ENCODE measurements at places on chromosomes 5 and 9.

DNA sequence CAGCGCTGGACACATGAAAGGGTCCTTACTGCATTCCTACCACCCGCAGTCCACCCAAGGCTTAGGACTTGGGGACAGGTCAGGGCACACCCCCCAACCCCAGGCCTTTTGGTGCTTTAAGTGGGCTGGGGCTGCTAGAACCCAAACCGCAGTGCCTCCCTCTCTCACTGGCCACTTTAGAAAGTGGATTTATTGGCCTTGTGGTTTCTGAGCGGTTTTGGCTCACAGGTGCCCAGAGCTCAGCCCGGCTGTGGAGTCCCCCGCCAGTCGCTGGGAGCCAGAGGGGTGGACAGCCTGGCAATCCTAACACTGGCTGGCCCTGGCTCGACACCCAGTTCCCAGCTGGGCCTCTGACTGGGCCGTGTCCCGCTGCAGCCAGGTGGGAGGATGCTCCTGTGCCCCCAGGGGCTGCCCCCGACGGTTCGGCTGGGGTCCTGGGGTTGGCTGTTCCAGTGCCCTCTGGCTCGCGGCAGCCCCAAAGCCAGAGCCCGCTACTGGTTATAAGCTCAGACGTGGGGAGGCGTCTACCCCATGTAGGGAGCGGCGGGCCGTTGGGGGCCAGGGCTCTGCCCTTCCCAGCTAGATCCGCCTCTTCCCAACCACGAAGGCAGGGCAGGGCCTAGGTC, 65.2 kb upstream of the RNU6ATAC start:
- no peak for DNase-seq

DNA sequence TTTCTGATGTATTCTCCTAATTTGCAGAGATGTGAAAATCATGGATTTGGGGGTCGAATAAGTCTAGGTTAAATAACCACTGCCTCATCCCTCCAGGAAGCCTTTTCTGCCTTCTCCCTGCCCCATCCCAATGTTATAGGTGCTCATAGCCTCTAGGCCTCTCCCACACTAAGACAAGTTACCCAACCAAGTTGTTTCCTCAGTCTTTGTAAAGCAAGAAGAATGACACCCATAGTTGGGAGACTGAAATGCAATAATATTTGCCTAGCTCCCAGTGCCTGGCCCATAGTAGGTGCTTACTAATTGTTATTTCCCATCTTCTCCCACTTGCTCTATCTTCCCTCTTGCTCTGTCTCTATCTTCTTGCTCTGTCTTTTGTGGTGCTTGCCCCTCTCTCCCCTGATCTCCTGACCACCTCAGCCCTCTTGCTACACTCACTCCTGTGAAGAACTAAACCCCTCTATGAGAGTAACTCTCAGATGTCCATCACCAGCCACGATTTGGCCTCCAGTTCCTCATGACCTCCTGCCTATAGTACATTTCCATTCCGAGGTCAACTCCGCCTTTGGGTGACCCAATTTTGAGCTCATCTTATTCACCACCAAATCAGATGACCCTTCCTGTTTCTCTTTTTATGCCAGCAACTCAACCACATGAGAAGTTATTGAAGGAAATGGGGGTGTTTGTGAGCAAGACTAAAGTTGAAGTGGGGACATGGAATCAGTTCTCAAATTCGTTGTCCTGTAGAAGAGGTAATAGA, 7.0 kb downstream of the AFAP1L1 start:
- no peak for DNase-seq

GRCh38 chr5:40914835-40915234, 5.5 kb downstream of the C7 start:
- DNase-seq = no peak

DNA sequence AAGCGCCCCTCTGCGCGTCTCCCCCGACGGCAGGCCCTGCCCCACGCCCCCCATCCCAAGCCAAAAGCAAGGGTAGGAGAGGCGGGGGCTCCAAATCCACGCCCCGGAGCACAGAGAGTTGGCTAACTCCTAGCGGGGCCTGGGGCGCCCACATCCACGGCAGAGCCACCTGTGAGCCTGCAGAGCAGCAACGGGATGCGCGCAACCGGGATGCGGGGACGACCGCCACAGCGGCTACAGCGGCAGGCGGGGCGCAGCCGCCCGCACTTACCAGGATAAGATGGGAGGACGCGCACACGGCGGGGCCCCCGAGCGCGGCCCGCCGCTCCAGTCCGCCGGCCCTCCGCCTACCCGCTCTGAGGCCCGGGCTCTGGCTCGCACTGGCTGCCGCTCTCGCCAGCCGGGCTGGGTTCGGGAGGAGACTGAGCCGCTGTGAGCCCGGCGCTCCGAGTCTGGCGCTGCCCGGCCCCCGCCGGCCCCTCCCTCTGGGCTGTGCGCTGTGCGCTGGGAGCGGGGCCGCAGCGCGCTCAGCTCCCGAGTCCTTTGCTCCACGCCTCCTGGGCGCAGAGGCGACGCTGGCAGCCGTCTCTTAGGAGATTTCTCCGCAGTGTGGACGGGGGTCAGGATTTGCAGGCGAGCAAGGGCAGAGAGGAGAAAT, at the start of gene SLC24A2:
Gene SLC24A2, minus strand, starts transcription at position 424 of the 658 bp plus-strand sequence.
- DNase-seq = no peak

GRCh38 chr9:81103597-81104471, 585.5 kb downstream of the TLE1 start:
- no peak for DNase-seq

DNA sequence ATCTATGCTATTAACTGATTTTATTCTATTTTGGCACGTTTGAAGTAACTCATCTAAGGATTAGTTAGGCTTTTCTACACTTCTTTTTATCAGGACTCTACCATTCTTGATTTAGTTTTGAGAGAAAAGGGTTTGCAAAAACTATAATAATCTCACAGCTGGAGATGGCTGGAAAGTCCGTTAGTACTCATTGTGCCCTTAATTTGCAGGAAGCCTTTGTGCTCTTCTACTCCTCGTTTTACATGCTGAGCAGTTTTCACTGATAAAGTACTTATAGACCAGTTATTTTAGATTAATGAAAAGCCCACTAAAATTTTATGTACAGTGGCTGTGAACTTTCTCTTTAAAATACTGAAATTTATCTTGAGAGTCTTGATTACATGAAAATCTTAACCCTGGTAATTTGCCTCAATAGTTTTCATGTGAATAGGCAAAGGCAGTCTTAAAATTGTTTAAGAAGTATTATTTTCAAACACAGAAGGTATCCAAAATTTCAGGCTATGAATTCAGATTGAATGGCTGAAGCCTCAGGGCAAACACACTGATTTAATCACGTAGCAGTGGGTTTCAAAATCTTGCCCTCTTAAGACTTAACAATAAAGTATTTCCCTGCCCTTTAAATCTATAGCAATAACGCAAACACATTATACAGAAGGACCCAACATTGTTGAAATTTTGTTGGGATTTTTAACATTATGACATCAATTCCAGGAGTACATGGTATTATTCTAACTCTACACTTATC, 18.6 kb downstream of the MLLT3 start:
- DNase-seq = no peak

GRCh38 chr5:133977858-133978257, 9.4 kb upstream of the C5orf15 start:
- DNase-seq = no peak

DNA sequence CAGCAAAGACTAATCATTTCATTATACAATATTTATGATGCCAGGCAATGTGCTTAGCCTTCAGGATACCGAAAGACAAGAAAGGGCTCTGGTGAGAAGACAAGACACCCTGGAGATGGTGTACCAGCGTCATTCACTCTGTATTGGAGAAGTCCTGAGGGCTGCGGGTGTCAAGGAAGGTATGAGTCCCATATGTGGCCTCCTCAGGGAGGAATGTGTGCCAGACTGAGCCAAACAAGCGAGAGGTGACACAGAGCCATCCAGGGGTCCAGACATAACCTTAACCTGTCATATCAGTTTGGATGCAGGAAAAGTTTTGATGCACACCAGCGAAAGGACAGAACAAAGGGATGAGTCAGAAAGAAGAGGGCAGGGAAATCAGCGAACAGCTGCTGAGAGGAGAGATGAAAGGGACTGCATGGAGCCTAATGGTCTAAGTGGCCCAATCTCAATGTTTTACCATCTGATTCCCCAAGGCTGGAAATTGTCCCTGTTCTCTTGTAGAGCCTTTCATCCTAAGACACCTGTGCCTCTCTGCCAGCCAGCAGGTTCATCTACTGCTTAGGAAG, 38.9 kb downstream of the ADRA1B start:
- DNase-seq = no peak

DNA sequence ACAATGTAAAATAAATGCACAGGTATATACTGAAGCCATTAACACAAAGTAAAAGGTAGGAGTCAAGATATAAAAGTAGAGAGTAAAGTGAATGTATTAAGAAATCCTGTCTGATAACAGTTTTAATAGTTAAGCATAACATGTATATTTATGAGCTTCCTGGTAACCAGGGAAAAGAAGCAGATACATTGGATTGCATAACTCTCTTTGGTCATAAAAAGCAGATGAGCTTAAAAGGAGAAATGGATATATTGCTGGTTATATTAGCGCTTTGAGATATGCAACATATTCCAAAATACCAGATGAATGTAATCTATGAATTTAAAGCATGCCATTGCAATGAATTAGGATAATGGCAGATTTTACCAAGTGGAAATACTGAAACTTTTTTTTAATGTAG, 6.2 kb upstream of the TNFSF8 start:
- no peak for DNase-seq

- no peak for DNase-seq
Observed at GRCh38 chr9:137280474-137281344, 3.2 kb downstream of the TOR4A start.

DNA sequence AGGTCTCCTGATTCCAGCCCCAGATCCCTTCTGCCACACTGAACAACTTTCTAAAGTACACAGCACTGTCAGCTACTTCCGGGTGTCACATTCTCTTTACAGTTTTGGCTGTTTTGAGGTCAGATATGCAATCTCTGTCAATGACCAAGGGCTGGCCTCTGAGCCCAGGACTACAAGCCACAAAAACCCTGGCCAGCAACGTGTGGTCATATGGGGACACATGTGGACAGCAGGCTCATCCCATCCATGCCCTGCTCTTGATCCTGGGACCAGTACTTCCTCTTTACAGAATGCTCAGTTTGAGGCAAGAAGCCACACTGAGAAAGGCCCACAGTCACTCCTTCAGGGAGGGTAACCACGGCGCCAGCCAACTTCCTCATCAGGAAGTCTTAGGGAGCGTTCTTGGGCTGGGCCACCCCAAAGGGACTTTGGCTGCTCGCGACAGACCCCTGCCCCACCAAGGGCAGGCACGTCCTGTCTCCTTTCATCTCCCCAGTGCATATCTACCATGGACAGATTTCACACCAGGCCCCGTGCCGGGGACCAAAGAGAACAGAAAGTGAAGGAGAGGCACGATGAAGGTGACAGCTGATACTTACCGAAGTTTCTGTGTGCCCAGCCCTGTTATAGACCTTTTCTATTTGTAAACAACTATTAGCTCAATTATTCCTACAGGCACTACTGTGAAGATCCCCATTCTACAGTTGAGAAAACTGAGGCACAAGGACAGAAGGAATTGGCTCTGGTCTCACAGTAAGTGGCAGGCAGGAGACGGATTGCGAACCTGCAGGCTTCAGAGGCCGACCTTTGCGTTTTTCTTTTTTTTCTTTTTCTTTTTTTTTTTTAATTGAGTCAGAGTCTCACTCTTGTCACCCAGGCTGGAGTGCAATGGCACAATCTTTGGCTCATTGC, 37.3 kb downstream of the STK10 start:
- DNase-seq = no peak

GRCh38 chr9:70511858-70512257, 97.4 kb upstream of the KLF9 start:
- DNase-seq = no peak

DNA sequence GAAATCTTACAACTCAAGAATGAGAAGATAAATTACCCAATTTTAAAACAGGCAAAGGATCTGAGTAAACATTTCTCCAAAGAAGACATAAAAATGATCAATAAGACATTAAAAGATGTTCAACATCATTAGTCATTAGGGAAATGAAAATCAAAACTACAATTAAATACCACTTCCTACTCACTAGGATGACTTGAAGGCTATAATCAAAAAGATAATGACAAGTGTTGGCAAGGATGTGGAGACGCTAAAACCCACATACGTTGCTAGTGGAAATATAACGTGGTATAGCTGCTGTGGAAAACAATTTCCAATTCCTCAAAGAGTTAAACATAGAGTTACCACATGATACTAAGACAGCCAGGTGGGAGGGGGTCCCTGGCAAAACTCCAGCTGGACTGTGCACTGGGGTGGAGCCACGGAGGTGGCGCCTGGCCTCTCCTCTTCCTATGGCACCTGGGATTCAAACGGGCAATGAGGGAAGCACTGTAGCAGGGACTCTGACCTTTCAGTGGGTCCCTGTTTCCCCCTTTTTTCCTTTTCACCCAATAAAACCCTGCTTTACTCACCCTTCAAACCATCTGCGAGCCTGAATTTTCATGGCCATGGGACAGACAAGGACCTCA, 5.9 kb downstream of the ARSB start:
- DNase-seq = no peak

DNA sequence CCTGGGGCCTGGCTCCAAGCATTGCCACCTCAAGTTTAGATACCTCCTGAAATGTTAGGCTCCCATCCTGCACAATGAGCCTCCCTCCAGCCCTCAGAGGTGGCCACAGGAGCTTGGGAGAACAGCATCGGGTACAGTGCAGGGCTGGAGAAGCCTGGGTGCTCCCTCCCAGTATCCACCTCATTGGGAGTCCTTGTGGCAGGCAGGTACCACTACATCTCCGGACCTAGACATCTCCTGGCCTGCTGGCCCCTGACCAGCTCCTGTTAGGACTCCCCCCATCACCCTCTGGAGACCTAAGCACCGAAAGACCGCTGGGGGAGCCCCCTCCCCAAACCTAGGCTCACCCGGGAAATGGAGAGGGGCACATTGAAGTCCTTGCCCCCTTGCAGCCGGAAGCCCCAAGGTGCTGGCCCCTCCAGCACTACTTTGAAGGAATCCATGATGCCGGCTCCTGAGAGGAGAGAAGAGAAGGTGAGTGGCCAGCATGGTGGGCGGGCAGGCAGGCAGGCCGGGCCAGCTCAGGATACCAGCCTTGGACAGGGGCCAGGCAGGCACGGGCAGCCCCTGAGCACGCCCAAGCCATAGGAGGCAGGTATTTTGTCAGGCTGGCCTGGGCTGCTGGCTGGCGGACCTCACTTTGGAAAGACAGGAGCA, 1.2 kb downstream of the PDLIM7 start:
- DNase-seq = no peak

DNA sequence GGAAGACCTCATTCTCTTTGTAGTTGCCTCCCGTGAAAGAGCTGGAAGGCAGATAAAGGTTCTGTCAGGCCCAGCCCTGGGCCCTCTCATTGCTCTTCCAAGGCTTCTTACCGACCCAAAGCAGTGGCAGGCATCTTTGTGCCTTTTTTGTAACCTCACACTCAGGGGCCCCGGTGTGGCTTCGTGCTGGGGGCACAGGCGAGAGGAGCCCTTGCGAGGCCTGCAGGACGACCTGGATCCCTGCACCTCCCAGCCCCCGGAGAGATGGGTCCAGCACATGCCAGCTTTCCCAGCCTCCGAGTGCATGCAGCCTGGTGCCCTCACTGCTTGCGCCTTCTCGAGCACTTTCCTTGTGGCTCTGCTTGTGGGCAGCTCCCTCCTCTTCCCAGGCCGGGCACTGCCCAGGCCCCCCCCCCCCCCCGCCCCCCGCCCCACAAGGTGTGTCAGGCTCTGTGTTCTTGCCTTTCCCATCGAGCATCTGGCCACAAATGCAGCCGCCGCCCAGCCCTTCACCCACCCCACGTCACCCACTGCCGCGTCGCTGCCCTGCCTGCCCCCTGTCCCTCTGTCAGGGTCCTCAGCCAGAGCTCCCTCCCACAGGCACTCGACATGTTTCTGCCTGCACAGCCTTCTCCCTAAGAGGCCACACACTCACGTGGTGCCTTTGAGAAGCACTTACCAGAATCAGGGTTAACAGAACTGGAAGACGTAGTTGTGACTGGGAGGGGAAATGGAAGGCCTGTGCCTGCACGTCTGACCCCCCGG, 63.7 kb upstream of the CACNA1B start:
- no peak for DNase-seq
